ENCODE measurements at places on chromosomes 11 and 22.

- H3K27me3 ChIP-seq, result no peaks in the 10 kb centered on the region
- peaks cover 6% of the 10 kb centered on the region for H3K36me3 ChIP-seq
- DNase-seq, result no peak
- H3K27ac ChIP-seq, result no peak overlapping the region
- peaks cover 8% of the 10 kb centered on the region for H3K4me1 ChIP-seq
- H3K4me3 ChIP-seq, result no peak overlapping the region
Measured at GRCh38 chr11:117059611-117060148, 38.5 kb downstream of the SIK3 start.

GRCh38 chr11:86483940-86484794 is 109.5 kb downstream of the CCDC81 start:
- no peaks in the 10 kb centered on the region for H3K27me3 ChIP-seq
- peaks cover 36% of the 10 kb centered on the region for H3K4me1 ChIP-seq
- DNase-seq, result peak; percentile 88
- no peak overlapping the region for H3K4me3 ChIP-seq
- H3K27ac ChIP-seq, result peak overlapping the region; percentile 39
- peaks cover 6% of the 10 kb centered on the region for H3K36me3 ChIP-seq

- peaks cover 6% of the 10 kb centered on the region for H3K27me3 ChIP-seq
- peak; percentile 51 for DNase-seq
- H3K4me1 ChIP-seq, result peaks cover 2% of the 10 kb centered on the region
- H3K36me3 ChIP-seq, result no peaks in the 10 kb centered on the region
- H3K27ac ChIP-seq, result no peak overlapping the region
Measured at GRCh38 chr11:3609416-3610265, 32.2 kb downstream of the ART5 start.

DNA sequence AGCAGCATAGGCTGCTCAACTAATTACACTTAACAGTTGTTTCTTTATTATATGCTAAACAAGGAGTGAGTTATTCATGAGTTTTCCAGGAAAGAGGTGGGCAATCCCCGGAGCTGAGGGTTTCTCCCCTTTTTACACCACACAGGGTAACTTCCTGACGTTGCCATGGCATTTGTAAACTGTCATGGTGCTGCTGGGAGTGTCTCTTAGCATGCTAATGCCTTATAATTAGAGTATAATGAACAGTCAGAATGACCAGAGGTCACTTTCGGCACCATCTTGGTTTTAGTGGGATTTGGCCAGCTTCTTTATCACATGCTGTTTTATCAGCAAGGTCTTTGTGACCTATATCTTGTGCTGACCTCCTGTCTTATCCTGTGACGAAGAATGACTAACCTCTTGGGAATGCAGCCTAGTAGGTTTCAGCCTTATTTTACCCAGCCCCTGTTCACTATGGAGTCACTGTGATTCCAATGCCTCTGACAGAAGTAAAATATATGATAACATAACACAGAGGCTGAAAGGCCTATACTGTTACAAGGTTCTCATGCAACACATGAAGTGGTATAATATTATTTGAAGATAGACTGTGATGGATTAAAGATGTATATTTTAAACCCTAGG is 41.3 kb upstream of the RDX start:
- no peak overlapping the region for H3K4me3 ChIP-seq
- peaks cover 6% of the 10 kb centered on the region for H3K36me3 ChIP-seq
- H3K4me1 ChIP-seq, result no peaks in the 10 kb centered on the region
- DNase-seq, result peak; percentile 11

- H3K36me3 ChIP-seq, result peaks cover 34% of the 10 kb centered on the region
- no peaks in the 10 kb centered on the region for H3K27me3 ChIP-seq
- no peak overlapping the region for H3K27ac ChIP-seq
Measured at GRCh38 chr11:18001191-18001590, 11.7 kb downstream of the SERGEF start.

- H3K4me1 ChIP-seq, result peaks cover 5% of the 10 kb centered on the region
- H3K27me3 ChIP-seq, result no peaks in the 10 kb centered on the region
- no peak for DNase-seq
- H3K4me3 ChIP-seq, result no peak overlapping the region
- peaks cover 63% of the 10 kb centered on the region for H3K36me3 ChIP-seq
- H3K27ac ChIP-seq, result no peak overlapping the region
Measured at GRCh38 chr11:66860449-66860831, 3.6 kb downstream of the LRFN4 start.

GRCh38 chr11:64331569-64332371 is 8.2 kb upstream of the CCDC88B start:
- H3K27me3 ChIP-seq, result no peaks in the 10 kb centered on the region
- H3K4me1 ChIP-seq, result peaks cover 20% of the 10 kb centered on the region
- H3K36me3 ChIP-seq, result no peaks in the 10 kb centered on the region
- peak; percentile 98 for DNase-seq
- H3K4me3 ChIP-seq, result peak overlapping the region; percentile 8
- H3K27ac ChIP-seq, result peak overlapping the region; percentile 61

- no peaks in the 10 kb centered on the region for H3K36me3 ChIP-seq
- H3K27ac ChIP-seq, result no peak overlapping the region
- no peaks in the 10 kb centered on the region for H3K4me1 ChIP-seq
- H3K4me3 ChIP-seq, result no peak overlapping the region
Measured at GRCh38 chr11:117950993-117951961, 22.1 kb upstream of the TMPRSS13 start.

DNA sequence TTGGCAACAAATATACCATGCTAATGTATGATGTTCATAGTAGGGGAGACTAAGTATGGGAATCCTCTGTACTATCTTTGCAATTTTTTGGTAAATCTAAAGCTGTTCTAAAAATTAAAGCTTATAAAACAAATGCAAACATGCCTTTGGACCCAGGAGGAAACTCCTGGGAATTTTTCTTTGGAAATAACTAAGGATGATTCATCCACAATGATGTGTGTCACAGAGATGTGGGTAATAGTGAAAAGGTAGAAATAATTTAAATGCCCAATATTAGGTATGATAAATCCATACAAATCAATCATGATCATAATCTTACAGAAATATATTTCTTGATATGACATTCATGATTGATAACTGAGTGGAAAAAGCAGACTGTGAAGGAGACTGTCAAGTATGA is 135.8 kb downstream of the TRIM44 start:
- peak; percentile 33 for DNase-seq
- peaks cover 6% of the 10 kb centered on the region for H3K36me3 ChIP-seq
- no peak overlapping the region for H3K4me3 ChIP-seq
- H3K27me3 ChIP-seq, result no peaks in the 10 kb centered on the region
- H3K27ac ChIP-seq, result peak overlapping the region; percentile 81
- H3K4me1 ChIP-seq, result peaks cover 56% of the 10 kb centered on the region

DNA sequence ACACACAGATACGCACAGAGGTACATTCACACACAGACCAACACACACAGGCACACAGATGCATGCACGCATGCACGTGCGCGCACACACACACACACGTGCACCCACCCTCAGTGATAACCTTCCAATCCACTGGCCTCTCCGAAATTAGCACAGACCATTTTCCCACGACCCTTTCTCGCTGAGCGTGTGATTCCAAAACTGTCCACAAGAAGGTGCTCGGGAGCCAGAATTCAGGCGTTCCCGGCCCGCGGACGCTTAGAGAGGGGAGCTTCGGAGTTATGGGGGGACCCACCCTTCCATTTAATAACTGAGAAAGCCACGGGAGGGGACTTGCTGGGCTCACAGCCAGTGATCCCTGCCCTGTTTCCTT is 33.8 kb upstream of the SLC35C1 start:
- DNase-seq, result peak; percentile 68
- H3K36me3 ChIP-seq, result peaks cover under 1% of the 10 kb centered on the region
- no peaks in the 10 kb centered on the region for H3K27me3 ChIP-seq
- H3K27ac ChIP-seq, result no peak overlapping the region
- H3K4me1 ChIP-seq, result peaks cover 12% of the 10 kb centered on the region
- H3K4me3 ChIP-seq, result peak overlapping the region; percentile 82

DNA sequence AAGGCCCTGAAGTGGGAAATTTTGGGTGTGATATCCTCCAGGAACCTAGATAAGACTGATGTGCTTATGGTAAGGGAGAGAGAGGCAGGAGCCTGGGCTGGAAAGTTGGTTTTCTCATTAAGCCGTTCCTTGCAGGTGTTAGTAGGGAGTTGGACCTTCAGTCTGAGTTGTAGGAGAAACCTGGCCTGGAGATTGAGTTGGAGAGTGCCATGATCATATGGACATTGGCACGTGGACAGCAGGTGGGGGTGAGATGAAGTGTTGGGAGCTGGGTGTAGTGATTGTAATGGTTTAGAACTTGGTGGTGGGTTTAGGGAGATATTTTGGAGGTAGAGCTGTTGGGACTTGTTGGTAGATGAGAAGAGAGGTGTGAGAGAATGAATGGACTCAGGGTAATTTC is 4.9 kb downstream of the PPP6R2 start:
- H3K4me3 ChIP-seq, result no peak overlapping the region
- H3K4me1 ChIP-seq, result no peaks in the 10 kb centered on the region

DNA sequence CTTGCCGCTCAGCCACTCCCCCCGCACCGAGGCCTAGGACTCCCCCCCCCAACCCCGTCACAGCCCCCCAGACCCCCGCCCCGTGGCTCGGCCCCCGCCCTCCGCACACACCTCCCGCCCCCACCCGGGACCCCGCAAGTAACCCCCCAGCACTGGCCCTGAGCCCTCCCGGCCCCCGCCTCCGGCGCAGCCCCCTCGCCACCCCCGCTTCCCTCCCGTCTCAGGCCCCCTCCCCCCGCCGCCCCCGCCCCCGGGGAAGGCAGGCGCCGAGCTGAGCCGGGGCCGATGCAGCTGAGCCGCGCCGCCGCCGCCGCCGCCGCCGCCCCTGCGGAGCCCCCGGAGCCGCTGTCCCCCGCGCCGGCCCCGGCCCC is 1.5 kb downstream of the SHANK3 start:
- peaks cover 6% of the 10 kb centered on the region for H3K4me1 ChIP-seq
- H3K4me3 ChIP-seq, result no peak overlapping the region
- DNase-seq, result no peak
- peaks cover 33% of the 10 kb centered on the region for H3K27me3 ChIP-seq
- no peak overlapping the region for H3K27ac ChIP-seq

All from MCF 10A (cell line).